GM23338 (cell line): ENCODE measurements at places on chromosomes 4 and X. TPM values are rescaled to one million over a fixed set of nuclear protein-coding genes. Genes with fewer than 3 reads are reported as not detected.

Gene FGFRL1
- 28.6 and 35.8 TPM in 2 replicates for total RNA-seq

Gene FAM199X
- total RNA-seq = 16.1 and 18.7 TPM in 2 replicates

DNA sequence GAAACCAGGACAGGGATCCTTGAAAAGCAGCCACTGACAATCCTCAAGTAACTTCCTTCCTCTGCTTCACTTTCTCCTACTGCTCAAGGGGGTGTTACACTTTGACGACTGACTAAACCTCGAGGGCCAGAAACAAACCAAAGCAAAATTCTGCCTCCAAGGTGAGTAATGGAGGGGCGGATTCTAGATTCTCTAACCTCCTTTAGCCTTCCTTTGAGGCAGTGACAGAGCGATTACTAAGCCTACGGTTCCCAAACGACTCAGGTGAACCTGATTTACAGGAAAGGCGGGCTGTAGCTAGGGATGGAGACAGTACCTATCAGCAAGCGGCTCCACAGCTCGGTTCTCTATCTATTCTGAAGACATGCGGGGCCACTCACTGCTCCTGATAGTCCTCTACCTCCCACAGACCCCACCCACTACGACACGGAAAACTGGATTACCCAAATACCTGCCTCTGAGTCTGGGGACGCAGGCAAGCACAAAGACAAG is 487 bp downstream of the TBCK start:
- DNase-seq = no peak

Gene OPHN1
- total RNA-seq = 3.8 and 3.9 TPM in 2 replicates

DNA sequence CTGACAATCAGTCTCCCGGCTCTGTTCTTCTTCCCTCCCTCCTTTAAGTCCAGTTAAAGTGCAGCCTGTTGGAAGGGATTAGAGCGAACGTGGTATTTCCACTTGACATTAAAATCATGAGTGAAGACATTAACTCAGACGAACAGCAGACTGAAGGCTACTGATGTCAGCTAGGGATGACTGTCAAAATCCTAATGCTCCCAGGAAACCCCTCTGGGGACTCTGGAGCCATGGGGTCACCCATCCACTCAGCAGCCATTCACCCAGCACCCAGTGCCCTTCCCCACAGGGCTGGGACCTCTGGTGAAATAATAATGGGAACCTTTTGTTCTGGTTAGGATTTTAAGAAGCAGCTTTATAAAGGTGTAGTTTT is 113.9 kb downstream of the DRD5 start:
- DNase-seq = no peak

Gene RTL5
- 0.35 and 0.94 TPM in 2 replicates for total RNA-seq

Gene NAA11
- total RNA-seq = not detected in 2 replicates

DNA sequence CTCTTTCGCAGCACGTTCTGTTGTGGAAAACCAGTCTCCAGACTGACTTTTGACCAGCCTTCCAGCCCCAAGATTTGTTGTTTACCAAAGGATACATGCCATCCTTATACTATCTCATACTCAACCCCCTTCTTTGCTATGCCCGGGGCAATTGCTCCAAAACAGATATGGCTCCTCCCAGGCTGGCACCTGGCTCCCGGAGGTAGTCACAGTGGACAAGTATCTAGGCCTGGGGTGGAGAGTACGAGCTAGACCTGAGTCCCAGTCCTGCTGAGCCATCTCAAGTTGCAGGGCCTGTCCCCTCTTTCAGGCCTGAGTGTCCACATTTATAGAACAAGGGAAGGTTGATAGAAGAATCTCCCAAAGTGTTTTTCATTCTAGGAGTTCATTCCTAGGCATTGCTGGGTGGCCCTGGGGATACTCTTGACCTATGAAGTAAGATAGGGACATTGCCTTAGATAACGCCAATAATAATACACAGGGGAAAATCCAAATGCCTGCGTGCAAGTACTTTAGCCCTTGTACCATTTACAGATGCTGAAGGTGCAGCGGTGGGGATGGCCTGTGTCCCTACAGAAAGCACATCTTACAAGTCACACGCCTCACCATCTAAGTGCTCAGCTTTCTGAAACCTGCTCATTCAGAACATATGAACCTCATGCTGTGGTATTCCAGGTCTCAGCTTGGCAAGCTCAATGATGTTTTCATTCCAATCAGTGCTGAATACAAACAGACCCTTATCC is 136.7 kb upstream of the MAMLD1 start:
- DNase-seq = peak; percentile 2

GRCh38 chr4:184234155-184234554 is 16.5 kb upstream of the ENPP6 start:
- DNase-seq = no peak

DNA sequence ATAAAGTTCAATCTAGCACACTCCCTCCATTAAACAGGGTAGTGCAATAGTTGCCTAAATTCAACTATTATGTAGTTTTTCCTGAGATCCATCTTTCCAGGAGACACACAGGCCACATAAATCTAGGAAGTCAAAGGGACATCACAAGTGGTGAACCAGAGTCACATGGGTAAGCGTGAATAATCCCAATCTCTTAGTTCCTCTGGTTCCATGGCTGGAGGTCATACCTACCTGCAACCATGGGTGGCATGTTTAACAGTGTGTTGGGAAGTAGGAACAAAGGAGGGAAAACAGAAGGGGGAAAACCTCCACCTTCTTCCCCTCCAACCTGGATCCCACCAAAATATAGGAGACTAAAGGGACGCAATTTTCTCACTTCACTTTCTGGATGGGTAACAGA is 2651.6 kb downstream of the ARAP2 start:
- DNase-seq = peak; percentile 24

- no peak for DNase-seq
Measured at GRCh38 chr4:127687580-127687979, 42.6 kb upstream of the SLC25A31 start.

DNA sequence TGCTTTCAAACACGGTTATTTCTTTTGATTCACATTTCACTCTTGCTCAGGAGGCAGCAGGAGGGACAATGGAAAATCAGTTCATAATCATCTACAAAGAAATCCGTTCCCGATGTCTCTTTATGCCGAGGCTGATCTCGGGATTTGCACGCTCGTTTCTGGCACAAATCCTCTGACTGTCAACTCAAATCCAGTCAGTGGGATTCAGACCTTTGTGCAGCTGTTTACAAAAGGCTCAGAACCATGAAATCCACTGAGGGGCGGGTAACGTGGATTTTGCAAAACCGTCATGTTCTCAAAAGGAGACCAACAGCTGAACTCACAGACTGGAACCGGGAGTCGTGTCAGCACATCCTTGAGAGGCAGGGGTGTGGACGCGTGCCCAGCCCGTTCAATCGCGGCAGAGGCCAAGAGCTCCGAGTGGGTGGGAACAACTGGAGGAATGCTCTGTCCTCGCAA is 46.4 kb downstream of the ACOX3 start:
- DNase-seq = no peak

Gene SMIM31
- total RNA-seq = not detected in 2 replicates

Gene ACTRT1
- not detected in 2 replicates for total RNA-seq

Gene ADH7
- not detected in 2 replicates for total RNA-seq

- DNase-seq = no peak
Measured at GRCh38 chr4:174260099-174260498, 23.4 kb downstream of the FBXO8 start.

GRCh38 chr4:151678048-151678872 is 82.5 kb downstream of the GATB start:
- DNase-seq = no peak

DNA sequence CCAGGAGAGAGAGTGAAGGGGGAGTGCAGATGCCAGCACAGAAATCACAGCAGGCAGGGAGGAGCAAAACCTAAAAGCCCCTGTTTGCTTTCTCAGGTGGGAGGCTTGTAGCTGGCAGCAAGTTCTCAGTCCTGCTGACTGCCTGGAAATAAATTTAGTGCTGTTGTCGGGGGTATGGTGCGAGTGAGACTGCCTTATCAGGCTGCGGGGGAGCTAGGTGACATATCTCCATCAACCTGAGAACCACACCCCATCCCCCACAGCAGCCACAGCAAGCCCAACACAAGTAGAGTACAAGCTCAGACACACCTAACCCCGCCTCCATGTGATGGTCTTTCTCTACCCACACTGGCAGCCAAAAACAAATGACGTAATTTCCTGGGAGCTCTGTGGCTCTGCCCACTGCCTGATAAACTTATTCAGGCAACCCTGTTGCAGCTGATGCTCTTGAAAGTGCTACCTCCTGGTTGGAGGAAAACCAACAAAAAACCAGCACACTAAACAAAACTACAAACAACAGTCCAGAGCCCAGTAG is 953.4 kb upstream of the NDST4 start:
- DNase-seq = peak; percentile 21

DNA sequence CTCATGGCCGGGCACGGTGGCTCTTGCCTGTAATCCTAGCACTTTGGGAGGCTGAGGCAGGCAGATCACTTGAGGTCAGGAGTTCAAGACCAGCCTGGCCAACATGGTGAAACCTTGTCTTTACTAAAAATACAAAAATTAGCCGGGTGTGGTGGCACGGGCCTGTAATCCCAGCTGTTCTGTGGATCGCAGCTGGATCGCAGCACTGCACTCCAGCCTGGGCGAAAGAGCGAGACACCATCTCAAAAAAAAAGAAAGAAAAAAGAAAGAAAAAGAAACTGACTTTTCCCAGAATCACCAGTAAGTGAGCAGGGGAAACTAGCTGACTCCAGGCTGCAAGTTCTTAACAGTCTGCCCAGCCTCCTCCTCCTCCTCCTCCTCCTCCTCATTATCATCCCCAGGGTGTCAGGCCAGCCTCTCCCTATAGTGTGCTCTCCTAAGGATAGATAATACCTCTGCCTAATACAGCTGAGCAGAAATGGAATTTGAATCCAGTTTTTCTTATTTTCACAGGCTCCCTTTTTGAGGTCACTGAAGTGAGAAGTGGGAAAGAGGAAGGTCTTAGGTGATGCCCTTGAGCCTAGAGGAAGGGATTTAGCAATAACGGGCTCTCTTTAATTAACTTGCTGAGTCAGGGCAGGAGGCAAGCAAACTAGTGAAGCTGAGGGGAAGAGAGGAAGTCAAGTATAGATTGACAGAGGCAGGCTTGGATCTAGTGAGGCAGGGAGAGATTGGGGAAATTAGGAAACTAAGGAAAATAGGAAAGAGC is 11.8 kb upstream of the ELF2 start:
- DNase-seq = no peak

GRCh38 chrX:2385224-2385623 is 115.6 kb downstream of the DHRSX start:
- no peak for DNase-seq
